NCI-H748 treated with DMSO at 0.1 percent for 48 hours (cell line): ENCODE measurements at places on chromosomes 16 and 17.

DNA sequence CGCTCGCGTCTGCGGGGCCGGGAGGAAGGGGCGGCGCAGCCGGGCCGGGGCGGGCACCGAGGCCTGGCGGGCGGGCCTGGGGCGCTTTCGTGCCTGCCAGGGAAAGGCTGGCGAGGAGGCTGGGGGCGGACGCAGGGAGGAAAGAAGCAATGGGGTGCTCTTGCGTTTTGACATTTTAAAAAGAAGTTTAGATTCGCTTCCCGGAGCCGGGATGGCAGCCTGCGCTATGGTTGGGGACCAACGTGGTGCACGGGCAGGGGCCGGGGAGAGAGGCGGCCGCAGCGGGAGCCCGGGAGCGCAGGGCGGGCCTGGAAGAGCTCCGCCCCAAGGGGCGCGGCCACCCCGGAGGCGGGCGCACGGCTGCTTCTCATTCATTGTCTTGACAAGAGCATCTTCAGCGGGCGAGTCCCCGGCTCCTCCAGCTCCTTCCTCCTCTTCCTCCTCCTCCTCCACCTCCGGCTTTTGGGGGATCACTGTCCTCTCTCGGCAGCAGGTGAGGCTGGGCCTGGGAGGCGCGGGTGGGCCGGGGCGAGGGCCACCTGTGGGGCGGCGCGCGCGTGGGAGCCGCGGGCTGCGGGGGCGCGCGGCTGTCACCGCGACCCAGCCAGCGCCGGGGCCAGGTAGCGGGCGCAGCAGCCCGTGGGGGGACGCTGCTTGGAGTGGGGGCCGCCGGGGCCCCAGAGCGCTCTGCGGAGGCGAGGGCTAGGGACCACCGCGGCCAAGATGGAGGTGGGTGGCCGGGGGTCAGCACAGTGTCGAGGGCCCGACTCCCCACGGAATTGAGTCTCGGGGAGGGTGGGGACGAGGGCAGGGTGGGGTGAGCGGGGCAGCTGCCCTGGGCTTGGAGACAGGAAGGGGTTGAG, at the start of gene CORO1A:
CORO1A (plus strand) TSS at position 370 of the 863 bp plus-strand sequence. CDS start 1,608 bp downstream, outside the sequence.
- peak; percentile 6 for DNase-seq

GRCh38 chr17:5034651-5035050, 575 bp downstream of the SLC52A1 start:
- no peak for DNase-seq

DNA sequence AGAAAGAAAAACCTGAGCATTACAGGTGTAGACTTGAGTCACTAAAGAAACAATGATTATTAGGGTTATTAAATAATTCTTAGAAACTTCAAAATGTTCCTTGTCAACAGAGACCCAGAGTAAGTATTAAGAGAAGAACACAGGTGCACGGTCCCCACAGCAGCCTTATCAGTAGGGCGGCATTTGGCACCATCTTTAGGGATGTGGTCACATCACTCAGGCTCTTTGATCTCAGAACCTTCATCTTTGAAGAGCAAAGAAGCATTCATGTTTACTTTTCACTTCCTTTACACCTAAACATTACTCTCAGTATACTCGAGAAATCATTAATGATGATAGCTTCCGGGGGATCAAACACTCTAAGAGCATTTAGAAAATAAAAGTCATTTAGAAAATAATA, 928.7 kb downstream of the KCNJ2 start:
- DNase-seq, result no peak

DNA sequence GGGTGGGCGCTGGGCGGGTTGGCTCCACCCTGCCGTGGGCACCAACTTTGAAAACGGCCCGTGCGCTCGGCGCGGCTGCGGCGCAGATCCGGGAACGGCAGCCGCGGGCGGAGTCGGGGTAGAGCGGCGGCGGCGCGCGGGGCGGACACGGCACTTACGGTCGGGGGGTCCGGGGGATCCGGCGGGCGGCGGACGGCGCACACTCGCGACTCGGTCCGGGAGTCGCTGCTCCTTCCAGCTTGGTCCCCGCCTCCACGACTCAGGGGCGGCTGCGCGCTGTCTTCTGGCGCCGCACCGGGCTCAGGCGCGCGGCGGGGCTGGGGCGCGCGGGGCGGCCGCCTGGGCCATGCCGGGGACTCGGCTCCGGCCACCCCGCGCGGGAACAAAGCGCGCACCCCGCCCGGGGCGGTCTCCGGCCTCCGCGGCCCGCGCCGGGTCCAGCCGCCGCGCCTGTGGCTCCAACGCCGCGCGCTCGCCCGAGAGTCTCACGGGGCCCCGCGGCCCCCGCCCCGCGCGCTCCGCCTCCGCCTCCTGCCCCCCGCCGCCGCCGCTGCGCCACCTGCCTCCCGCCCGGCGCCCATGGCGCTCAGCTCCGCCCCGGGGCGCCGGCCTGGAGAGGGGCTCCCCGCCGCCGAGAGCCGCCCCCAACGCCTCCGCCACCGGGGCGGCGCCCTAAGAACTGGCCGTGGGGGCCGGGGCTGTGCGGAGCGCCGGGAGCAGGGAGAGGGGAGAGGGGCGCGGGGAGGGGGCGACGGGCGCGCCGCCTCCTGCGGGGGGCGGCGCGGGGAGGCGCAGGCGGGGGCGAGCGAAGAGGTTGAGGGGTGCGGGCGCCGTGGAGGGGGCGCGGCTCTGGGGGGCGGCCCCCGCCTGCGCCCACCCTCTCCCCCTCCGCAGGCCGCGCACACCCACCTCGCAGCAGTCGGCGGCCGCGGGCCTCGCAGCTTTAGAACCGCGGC, 35.9 kb downstream of the CBFA2T3 start:
- no peak for DNase-seq

DNA sequence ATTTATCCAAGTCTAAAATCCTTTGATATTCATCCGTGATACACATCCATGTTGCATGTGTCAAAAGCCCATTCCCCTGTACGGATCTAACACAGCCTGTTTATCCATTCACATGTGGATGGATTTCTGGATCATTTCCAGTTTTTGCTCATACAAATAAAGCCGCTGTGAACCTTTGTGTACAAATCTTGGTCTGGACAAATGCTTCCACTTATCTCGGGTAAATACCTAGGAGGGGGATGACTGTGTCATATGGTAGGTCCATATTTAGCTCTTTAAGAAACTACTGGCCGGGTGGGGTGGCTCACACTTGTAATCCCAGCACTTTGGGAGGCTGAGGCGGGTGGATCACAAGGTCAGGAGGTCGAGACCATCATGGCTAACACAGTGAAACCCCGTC, 6.3 kb upstream of the TBCD start:
- DNase-seq, result peak; percentile 37

- DNase-seq, result peak; percentile 36
Measured at GRCh38 chr16:89167425-89167941, 4.1 kb upstream of the CDH15 start.

DNA sequence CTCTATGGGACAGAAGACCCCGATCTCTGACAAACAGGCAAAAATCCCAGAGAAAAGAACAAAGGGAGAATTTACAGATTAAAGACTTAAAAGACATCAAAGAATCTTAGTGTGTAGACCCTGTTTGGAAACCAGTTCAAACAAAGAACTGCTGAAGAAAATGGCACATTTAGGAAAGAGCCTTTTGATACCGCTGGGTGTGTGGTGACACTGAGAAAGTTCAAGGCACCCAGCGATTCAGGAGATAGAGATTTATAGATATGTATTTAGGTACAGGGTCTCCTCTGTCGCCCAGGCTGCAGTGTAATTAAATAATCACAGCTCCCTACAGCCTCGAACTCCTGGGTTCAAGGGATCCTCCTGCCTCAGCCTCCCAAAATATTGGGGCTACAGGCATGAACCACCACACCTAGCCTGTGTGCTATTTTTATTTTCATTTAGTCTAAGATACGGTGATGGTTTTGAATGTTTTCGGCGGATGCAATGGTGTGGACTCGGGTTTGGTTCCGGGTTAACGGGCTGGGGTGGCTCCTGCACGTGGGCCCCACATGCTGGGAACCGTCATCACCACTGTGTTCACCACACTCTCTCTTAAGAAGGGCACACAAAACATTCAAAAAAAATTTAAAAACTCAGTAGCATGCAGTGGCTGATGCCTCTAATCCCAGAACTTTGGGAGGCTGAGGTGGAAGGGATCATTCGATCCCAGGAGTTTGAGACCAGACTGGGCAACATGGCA, 114.0 kb downstream of the ZNF778 start:
- DNase-seq, result no peak

GRCh38 chr17:47987240-47987835, 16.4 kb downstream of the CDK5RAP3 start:
- DNase-seq, result no peak

GRCh38 chr17:21351366-21352065, 24.6 kb upstream of the KCNJ12 start:
- DNase-seq, result no peak

GRCh38 chr17:36913132-36913531, 24.1 kb upstream of the LHX1 start:
- DNase-seq, result no peak

GRCh38 chr16:3356118-3356517, 429 bp downstream of the OR2C1 start:
- DNase-seq, result no peak

DNA sequence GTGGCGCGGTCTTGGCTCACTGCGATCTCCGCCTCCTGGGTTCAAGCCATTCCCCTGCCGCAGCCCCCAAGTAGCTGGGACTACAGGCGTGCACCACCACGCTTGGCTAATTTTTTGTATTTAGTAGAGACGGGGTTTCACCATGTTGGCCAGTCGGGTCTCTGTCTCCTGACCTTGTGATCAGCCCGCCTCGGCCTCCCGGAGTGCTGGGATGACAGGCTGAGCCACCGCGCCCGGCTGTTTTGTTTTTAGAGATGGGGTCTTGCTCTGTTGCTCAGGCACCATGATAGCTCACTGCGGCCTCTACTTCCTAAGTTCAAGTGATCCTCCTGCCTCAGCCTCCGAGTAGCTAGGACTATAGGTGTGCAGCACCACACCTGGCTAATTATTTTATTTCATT, 27.2 kb downstream of the ZNF750 start:
- no peak for DNase-seq

- DNase-seq, result no peak
Measured at GRCh38 chr16:66097751-66098150, 268.7 kb upstream of the CDH5 start.
